ENCODE measurements at places on chromosomes 11 and 22.
A peak's percentile ranks its signal among the peaks of the same experiment; 100 is the strongest.

- no peak for DNase-seq
Observed at GRCh38 chr11:34348919-34349318, 8.9 kb downstream of the ABTB2 start.

GRCh38 chr11:22349491-22349890 lies 11.3 kb downstream of the SLC17A6 start:
- no peak for DNase-seq

GRCh38 chr11:84819128-84819527 lies 808.0 kb downstream of the DLG2 start:
- DNase-seq = no peak

GRCh38 chr11:19625438-19625837 lies 87.2 kb upstream of the NAV2 start:
- DNase-seq = peak; percentile 6

- no peak for DNase-seq
Observed at GRCh38 chr11:70063121-70063520, 15.0 kb upstream of the ANO1 start.

DNA sequence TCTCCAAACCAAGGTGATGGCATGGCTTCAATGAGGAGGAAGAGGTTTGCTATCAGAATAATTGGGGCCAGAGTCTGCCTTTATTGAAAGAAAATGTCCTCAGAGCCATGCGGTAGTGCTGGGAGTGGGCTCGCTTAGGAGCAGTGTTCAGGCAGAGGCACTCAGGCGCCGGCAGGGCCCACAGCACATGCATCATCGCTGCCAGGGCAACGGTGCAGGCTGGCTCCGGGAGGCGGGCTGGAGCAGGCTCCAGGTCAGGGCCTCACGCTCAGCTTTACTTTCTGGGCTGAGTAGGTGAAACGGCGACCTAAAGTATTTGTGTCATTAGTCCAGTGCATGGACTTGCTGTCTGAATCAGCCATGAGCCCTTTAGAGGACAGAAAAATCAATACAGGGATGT lies 169.9 kb upstream of the CCDC90B start:
- no peak for DNase-seq

DNA sequence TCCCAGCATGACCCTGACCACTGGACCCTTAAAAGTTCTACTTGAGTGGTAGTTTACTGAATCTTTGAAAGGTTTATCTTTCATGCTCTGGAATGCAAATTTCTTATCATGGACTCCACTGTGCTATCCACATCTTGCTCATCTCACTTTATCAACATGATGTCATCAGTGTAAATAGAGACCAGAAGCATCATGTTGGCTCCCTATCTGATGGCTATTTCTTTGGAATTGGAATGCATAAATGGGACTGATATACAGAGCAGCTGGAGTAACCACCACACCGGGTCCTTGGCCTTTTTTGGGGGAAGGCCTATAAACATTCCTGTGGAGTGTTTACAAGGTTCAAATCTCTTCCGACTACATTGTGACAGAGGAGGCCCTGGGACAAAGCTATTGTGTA lies 74.1 kb upstream of the CEP126 start:
- DNase-seq = no peak

- no peak for DNase-seq
Observed at GRCh38 chr11:19279451-19279850, 38.7 kb upstream of the E2F8 start.
